SK-MEL-5 (cell line): ENCODE measurements at places on chromosomes 12 and 14. TPM values are rescaled to one million over a fixed set of nuclear protein-coding genes. Genes with fewer than 3 reads are reported as not detected.

The NUP107 gene
- 69.8 and 75.4 TPM in 2 replicates for total RNA-seq

The OR4E1 gene
- not detected in 2 replicates for total RNA-seq

The VDR gene
- total RNA-seq = 1.4 and 1.8 TPM in 2 replicates

The ACOT2 gene
- total RNA-seq = 73.4 and 86.5 TPM in 2 replicates

The STAC3 gene
- not detected in 2 replicates for total RNA-seq

The TMEM119 gene
- total RNA-seq = not detected in 2 replicates

The KRT2 gene
- not detected in 2 replicates for total RNA-seq

The DEGS2 gene
- not detected in 2 replicates for total RNA-seq

The GPRC5A gene
- 13.9 and 17.6 TPM in 2 replicates for total RNA-seq

The SERPINA5 gene
- 0.16 and 0.32 TPM in 2 replicates for total RNA-seq

The TTC9 gene
- 0.05 and 0.08 TPM in 2 replicates for total RNA-seq

GRCh38 chr14:92544051-92544720 is 30.6 kb downstream of the RIN3 start:
- no peak for DNase-seq

DNA sequence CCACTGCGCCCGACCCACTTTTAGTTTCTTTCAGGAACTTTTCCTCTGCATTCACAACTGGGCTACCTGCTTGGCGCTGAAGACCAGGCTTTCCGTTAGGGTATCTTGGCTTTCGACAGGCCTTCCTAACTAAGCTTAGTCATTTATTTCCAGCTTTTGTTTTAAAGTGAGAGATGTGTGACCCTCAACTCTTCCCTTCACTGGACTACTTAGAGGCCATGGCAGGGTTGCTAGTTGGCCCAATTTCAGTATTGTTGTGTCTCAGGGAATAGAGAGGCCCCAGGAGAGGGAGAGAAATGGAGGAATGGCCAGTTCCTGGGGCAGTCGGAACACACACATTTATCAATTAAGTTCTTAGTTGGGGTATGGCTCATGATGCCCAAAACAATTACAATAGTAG is 10.4 kb downstream of the MTA1 start:
- DNase-seq = no peak

DNA sequence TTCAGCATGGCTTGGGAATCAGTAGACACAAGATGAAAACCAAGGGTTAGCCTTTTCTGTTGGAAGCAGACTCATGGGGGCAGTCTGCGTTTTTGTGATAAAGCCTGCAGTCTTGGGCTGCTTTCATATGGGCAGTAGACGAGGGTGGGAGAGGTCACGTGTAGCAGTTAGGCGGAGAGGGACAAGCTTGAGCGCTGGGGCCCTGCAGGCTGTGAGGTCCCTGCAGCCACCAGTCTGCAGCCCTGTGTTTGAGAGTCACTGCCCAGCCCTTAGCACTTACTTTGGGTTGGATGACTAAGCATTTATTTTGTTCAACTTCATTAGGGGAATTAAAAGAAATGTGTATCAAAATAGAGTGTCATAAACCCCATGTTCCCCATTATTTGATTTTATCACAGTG is 37.2 kb downstream of the EP400 start:
- DNase-seq = no peak

GRCh38 chr12:126182619-126183236 is 1117.5 kb downstream of the AACS start:
- DNase-seq = no peak

DNA sequence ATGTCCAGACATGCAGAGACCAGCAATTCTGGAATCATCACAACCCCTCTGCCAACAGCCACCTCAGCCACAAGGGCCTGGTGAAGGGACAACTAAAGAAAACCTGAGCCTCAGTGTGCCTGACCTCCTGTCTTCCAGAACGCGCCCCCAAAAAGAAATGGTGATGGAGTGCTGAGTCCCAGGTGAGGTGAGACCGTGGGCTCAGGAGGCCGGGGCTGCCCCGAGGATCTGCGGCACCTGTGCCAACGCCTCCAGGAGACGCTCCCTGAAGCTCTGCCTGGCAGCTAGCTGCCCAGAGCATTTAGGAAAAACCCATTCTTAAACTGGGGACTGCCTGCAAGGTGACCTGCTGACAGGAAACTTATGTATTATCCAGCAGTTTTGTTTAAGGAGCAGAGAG is 51.2 kb downstream of the CDC42BPB start:
- no peak for DNase-seq

DNA sequence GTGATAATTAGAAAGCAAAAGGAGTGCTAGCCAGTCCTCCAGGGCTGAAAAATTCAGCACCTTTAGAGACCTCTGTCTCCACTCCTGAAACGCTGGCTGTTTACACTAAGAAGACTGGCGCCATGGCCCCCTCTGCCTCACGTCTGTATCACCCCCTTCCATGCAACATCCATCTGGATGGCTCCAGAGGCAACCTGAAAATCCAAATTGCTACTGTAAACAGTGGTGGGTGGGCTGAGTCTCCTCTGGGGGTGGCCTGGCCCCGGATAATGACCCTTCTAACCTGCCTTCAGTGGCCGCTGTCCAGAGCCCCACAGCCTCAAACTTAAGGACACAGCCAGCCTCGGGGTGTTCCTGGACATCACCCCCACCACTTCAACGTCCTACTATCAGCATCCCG is 1.4 kb downstream of the PRKD1 start:
- no peak for DNase-seq

GRCh38 chr14:33511851-33512640 is 438.8 kb downstream of the EGLN3 start:
- no peak for DNase-seq

GRCh38 chr12:75725521-75726111 is 214.2 kb upstream of the KRR1 start:
- peak; percentile 70 for DNase-seq

- no peak for DNase-seq
Measured at GRCh38 chr12:23139026-23139425, 514.1 kb downstream of the ETNK1 start.

- no peak for DNase-seq
Measured at GRCh38 chr12:27290501-27291168, 42.0 kb upstream of the BMAL2 start.

GRCh38 chr12:46181465-46181864 is 87.4 kb downstream of the SLC38A1 start:
- DNase-seq = no peak

GRCh38 chr14:102095231-102095870 is 8.5 kb upstream of the HSP90AA1 start:
- DNase-seq = no peak

DNA sequence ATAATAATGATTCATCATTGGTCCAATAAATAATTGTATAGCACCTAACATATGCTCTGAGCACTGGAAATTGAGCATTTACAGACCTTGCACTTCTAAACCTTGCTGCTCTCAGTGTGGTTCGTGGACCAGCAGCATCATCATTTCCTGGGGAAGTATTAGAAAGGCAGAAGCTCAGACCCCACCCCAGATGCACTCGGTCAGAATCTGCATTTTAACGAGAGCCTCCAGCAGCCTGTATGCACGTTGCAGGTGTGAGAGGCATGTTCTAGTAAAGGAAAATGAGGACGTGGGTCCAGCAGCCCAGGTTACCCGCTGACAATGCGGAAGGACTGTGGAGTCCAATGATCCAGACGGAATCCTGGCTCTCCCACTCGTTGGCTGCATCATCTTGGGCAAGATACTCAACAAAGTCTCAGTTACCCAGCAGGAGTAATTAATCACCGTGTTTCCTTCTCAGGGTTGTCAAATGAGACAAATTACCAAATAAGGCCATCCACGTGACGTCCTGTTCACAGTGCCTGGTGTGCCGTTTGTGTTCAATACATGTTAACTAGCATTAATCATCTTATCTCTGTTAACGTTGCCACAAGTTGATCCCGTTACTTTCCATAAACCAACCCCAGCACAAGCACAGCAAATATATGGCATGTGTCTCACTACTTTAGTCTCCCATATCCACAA is 49.2 kb upstream of the CCND2 start:
- no peak for DNase-seq

DNA sequence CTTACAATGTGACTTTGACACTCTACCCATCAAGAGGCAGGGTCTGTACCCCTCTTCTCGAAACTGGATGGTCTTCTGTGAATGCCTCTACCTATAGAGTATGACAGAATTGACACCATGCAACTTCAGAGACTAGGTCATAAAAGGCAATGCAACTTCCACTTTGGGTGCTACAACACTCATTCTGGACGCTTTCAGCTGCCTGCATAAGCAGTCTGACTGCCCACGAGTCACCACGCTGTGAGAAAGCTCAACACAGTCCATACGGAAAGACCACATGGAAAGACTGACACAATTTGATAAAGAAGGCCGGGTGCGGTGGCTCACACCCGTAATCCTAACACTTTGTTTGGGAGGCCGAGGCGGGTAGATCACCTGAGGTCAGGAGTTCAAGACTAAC is 14.9 kb downstream of the SLC7A7 start:
- DNase-seq = no peak

DNA sequence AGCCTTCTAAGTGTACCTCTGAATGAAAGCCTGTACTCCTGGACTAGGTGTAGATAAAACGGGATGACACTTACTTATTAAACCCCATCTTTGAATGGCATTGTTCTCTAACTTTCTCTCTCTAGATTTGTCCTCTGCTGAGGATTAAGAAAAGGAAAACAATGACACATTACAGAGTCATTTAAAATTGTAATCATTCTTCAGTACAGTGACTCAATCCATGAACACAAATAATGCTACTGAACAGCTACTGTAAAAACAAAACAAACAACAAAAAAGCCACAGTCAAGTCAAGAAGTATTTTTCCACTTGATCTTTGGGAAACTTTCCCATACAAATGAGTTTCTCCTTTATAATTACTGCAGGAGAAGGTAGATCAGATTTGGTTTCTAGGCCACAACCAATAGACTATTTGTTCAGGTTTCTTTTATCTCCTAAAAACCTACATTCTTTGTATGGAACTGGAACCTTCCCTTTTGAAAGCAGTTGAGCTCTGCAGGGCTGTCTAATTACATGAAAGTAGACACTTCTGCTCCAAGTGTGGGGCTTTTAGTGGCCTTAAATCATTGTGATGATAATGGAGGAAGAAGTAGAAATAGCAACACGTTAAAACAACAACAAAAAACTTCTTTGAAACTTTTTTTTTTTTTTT is 219.1 kb downstream of the ESR2 start:
- DNase-seq = no peak

GRCh38 chr12:120844768-120845449 is 59.2 kb downstream of the SPPL3 start:
- DNase-seq = no peak

GRCh38 chr14:30444451-30444850 is 114.5 kb upstream of the G2E3 start:
- no peak for DNase-seq
